ENCODE measurements at places on chromosomes 3 and 15.

DNA sequence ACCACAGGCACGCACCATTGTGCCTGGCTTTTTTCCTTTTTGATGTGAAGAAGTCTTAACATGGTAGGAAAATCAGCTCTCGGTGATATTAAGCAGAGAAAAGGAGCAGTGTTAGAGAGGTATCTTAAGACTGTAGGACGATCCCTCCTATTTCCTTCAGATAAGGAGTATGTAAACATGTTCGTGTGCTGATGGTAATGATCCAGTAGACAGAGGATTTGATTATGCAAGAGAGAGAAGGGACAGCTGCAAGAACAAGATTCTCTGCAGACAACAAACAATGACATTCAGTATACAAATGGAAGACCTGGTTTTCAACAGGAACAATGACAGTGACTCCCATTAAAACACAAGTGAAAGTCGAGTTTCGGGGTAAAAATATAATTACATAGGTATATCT is 95.1 kb upstream of the MELTF start:
- DNase-seq, result no peak

GRCh38 chr3:150292891-150293290 is 115.2 kb upstream of the TSC22D2 start:
- DNase-seq, result peak; percentile 93

GRCh38 chr15:35481064-35481463 is 64.9 kb downstream of the DPH6 start:
- DNase-seq, result no peak

- no peak for DNase-seq
Measured at GRCh38 chr3:108202834-108203233, 19.4 kb downstream of the IFT57 start.

GRCh38 chr3:21356402-21356801 is 394.6 kb downstream of the ZNF385D start:
- no peak for DNase-seq

- DNase-seq, result no peak
Measured at GRCh38 chr3:153349108-153349499, 187.1 kb downstream of the RAP2B start.

- no peak for DNase-seq
Measured at GRCh38 chr3:140770977-140771667, 93.3 kb downstream of the TRIM42 start.

- no peak for DNase-seq
Measured at GRCh38 chr3:53628536-53629401, 134.4 kb downstream of the CACNA1D start.

GRCh38 chr3:195071916-195072820 is 198.8 kb downstream of the XXYLT1 start:
- DNase-seq, result no peak

- no peak for DNase-seq
Measured at GRCh38 chr3:128195802-128196201, 42.5 kb downstream of the EEFSEC start.

DNA sequence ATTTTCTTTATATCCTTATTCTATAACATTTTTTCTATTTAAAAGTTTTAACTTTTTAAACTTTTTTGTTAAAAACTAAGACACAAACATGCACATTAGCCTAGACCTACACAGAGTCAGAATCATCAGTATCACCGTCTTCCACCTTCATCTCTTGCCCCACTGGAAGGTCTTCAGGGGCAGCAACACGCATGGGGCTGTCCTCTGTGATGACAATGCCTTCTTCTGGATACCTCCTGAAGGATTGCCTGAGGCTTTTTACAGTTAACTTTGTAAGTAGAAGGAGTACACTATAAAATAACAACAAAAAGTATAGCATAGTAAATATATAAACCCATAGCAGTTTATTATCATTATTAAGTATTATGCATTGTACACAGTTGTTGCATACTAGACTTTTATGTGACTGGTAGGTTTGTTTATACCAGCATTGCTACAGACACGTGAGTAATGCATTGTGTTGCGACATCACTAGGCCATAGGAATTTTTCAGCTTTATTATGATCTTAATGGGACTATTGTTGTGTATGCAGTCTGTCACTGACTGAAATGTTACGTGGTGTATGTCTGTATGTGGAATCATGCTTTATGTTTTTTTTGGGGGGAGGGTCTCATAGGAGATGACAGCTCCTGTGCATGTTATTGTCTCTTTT is 18.2 kb downstream of the ATP1B3 start:
- no peak for DNase-seq

GRCh38 chr15:93954985-93955571 is 276.3 kb upstream of the MCTP2 start:
- DNase-seq, result no peak

- no peak for DNase-seq
Measured at GRCh38 chr3:41674449-41674848, 287.5 kb downstream of the ULK4 start.

- no peak for DNase-seq
Measured at GRCh38 chr3:23659840-23660430, 145.8 kb upstream of the UBE2E1 start.

GRCh38 chr3:155701882-155702465 is 42.9 kb downstream of the PLCH1 start:
- peak; percentile 6 for DNase-seq

GRCh38 chr3:56119575-56120349 is 348.5 kb downstream of the ERC2 start:
- no peak for DNase-seq

DNA sequence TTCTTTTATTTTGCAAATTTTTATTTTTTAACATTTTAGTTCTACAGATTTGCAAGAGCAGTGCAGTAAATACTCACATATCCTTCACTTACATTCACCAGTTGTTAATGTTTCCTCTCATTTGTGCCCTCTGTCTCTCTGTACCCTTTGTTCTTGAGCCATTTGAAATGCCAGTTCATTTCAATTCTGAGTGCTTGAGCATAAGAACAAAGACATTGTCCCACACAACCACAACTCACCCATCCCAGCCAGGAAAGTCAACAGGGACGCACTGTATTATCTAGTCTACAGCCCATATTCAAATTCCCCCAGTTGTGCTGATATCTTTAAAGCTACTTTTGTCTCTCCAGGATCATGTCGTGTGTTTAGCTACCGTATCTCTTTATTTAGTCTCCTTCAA is 141.4 kb upstream of the SLC6A11 start:
- DNase-seq, result no peak

DNA sequence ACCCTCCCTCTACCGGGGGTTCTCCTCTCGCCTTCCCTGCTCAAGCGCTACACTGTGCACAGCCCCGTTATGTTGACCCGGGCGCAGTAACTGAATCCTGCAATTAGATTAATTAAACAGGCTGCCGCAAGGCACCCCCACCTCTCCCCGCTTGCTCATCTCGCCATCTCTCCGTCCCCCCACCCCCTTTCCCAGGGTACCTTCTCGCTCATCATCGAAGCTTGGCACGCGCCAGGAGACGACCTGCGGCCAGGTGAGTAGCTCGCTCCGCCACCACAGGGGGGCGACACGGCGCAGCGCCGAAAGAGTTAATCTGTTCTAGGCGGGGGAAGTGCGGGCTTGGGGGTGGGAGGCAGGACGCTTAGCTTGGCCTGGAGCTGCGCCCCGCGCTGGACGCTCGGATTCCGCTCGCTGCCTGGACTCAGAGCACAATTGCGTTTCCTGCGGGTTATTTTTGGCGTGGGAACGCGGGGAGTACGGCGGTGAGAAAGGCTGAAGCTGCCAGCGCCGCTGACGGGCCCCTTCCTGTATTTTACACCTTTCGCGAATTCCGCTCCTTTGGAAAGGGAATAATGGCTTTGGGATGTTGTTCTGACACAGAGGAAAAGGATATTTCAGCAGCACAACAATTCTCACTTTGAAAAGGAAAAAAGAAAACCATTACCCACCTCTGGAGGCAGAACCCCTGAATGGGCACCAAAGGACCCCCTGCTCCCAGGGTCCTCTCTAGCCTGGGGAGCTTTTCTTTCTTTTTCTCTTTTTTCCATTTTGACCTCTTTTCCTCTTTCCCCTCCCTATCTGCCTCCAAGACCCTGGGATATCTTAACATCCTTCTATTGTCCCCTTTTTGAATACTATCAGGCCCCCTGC is 1.5 kb downstream of the DLL4 start:
- DNase-seq, result no peak

GRCh38 chr15:52050416-52050815 is 31.4 kb downstream of the MAPK6 start:
- no peak for DNase-seq

DNA sequence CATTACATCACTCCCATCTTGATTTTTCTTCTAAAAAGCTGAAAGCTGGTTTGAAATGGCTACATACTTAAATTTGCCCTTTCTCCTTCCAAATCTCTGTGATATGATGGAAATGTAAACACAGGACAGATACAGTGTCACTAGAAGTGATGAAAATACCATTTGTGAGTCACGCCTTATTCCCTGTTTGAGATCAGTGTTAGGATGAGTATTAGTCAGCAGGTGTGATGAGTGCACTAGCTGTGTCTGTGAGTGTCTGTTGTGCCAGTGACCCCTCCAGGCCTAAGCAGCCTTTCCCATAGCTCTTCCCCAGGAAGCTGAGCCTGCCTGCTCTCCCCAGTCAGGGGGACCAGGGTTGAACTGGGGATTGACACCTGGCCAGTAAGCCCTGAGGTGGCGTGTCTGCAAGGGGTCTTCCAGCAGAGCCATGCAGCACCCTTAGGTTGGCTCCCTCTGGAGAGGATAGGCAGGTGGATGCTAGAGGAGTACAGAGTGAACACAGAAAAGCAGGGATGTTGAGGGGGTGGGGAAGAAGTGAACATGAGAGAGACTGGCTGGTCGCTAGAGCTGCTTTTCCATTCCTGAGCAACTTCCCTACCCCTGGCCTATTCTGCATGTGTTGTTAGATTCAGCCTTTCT is 92.0 kb downstream of the PDE8A start:
- DNase-seq, result no peak

DNA sequence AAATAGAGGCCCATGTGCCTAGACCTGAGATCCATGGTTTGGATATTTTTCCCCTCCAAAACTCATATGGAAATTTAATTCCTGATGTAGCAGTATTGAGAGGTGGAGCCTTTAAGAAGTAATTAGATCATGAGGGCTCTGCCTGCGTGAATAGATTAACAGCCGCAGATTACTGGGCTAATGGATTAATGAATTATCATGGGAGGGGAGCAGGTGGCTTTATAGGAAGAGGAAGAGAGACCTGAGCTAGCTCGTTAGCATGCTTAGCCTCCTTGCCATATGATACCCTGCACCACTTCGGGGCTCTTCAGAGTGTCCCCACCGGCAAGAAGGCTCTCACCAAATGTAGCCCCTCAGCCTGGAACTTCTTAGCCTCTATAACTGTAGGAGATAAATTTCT is 15.8 kb downstream of the ARHGEF26 start:
- DNase-seq, result no peak

- no peak for DNase-seq
Measured at GRCh38 chr3:190546881-190547510, 33.1 kb downstream of the IL1RAP start.

DNA sequence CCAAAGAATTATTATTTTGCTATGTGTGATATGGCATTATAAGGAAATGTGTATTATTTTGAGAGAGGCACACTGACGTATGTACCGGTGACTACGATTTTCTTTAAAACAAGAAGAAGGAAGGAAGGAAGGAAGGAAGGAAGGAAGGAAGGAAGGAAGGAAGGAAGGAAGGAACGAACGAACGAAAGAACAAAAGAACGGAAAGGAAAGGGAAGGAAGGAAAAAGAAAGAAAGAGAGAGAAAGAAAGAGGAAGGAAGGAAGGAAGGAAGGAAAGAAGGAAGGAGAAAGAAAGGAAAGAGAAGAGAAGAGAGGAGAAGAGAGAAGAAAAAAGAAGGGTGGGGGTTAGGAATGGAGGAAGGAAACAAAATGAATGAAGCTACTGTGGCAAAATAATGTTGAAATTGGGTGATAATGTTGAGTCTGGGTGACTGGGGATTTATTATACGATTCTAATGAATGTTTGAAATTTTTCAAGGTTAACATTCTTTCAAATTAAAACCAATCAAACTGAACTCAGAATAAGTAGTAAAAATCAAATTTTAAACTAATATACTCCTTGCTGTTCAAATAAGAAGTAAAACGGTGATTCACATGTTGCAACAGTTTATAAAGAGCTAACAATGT is 70.3 kb downstream of the PHC3 start:
- no peak for DNase-seq

- DNase-seq, result no peak
Measured at GRCh38 chr3:143315766-143316165, 196.2 kb downstream of the CHST2 start.

- no peak for DNase-seq
Measured at GRCh38 chr3:195122261-195122660, 148.7 kb downstream of the XXYLT1 start.

- no peak for DNase-seq
Measured at GRCh38 chr15:62277816-62278394, 112.8 kb upstream of the C2CD4B start.

DNA sequence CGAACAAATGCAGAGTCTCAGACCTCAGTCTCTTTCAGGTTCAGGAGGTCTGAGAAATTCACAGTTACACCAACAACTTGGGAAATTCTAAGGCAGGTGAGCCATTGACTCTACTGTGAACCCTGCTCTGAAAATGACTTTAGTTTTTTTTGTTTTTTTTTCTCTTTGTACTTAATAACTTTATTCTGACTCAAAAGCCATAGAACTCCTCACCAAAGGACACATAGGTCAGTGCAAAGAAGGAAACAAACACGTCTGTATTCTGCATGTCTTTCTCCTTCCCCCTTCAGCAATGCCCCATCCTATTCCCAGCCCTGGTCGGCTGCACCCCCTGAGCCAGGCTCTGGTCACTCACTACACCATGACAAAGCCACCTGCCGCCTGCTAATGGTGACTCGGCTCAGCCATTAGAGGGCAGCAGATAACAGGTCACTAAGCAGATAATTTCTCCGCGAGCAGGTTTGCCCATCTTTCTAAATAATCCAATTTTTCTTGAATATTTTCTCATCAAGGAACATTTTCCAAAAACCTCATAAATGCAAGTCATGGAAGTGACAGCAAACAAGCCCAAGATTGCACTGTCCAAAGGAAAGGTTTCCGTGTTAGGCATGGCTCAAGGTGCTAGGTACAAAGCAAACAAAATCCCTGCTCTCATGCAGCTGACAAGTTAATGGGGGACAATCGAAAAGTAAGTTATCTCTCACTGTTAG is 37.7 kb downstream of the TM4SF4 start:
- DNase-seq, result no peak

DNA sequence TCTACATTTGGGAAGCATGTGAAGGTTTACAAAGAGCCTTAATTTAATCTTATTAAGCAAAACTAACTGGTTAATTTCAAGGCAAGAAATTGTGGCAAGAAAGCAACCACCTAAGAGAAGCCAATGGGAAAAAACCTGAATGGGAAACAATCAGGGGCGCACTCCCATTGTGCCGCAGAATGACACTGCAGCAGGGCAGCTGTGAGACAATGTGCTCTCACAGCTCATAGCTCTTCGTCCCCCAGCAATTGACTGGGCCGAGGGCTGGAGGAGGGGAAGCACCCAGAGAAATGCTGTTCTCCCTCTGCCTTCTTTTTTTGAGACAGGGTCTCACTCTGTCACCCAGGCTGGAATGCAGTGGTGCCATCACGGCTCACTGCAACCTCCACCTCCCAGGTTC is 93.3 kb upstream of the RAD18 start:
- no peak for DNase-seq

DNA sequence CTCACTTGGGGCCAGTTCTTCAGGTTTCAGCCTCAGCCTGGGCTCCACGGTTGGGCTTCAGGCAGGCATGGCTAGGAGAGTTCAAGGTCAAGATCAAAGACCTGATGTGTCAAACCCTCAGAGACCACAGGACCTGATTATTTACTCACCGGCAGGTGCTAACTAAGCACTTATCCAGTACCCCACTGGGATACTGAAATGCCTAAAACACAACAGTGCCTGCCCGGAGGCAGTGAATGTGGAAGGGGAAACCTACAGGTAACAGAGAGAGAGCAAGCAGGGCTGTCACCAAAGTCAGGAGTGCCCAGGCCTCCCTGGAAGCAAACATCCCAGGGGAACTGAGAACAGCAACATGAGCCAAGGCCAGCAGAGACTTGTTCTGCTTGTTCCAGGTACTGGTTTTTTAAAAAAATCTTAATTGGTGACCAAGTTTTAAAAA is 6.7 kb downstream of the IDH2 start:
- no peak for DNase-seq
